GM06990 (cell line): ENCODE measurements at places on chromosomes 7 and 10.

- DNase-seq, result no peak
Observed at GRCh38 chr7:32588657-32589056, 93.4 kb downstream of the AVL9 start.

DNA sequence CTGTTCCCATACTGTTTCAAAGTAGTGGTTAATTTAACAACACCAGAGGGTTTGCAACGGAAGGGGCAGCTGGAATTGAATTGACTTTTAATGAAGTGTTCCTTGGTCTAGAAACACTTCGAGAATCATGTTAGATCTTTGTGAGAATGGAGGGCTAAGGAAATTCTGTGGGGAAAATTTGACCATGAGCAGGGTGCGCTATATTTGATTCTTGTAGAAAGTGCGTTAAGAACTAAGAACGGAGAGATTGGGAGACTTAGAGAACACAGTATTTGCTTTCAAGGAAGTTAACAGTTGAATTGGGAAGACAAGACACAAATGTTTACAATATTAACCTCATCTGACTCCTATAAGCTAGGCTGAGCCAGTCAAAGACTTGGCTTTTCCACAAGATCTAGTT, 1.2 kb downstream of the ZNF212 start:
- DNase-seq, result no peak

DNA sequence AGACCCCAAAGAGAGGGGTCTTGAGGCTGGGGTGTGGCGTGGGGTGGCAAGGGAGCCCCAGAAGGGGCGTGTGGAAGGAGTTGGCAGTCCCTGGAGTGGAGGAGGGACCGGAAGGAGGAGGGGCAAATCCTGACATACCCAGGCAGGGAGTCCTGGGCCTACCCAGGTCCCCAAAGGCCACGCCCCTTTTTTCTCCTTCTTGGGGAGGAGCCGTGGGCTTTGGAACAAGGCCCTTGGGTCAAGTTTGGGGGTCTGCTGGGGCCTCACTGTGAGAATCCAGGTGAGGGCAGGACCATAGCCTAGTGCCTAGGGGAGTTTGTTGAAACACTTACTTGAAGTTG, 1.2 kb upstream of the SMARCD3 start:
- no peak for DNase-seq

DNA sequence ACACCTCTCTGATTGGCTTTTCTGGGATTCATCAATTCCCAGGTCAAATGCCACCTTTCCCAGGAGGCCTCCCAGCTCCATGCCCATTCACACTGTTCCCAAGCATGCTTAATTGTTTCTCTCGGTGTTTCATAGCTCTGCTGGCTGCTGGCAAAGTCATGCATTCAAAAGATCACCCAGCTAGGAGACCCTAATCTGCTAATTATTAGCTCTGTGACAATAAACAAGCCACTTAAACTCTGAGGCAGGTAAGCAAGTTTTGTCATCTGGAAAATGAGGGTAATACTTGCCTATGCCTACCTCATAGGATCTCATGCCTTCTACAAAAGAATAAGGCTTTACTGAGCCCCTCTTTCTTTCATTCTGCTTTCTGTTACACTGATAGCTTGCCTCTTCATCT, 828 bp upstream of the KEL start:
- DNase-seq, result no peak

DNA sequence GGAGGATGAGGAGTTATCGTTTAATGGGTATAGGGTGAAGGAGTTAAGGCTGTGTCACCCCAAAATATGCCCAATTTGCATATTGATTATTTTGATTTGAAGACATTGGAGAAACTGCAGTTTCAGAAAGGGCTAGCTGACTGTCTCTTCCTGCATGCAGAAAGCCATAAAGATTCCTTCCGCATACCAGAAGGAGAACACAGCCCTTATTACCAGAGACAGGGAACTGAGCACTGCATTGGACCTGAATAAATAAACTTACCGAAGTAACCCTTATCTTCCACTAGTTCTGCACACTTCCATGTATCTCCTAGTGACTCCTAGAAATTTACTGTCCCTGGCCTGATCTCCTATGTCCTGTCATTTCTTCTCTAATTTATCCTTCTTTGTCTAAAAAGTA, 821.9 kb upstream of the AUTS2 start:
- DNase-seq, result no peak

DNA sequence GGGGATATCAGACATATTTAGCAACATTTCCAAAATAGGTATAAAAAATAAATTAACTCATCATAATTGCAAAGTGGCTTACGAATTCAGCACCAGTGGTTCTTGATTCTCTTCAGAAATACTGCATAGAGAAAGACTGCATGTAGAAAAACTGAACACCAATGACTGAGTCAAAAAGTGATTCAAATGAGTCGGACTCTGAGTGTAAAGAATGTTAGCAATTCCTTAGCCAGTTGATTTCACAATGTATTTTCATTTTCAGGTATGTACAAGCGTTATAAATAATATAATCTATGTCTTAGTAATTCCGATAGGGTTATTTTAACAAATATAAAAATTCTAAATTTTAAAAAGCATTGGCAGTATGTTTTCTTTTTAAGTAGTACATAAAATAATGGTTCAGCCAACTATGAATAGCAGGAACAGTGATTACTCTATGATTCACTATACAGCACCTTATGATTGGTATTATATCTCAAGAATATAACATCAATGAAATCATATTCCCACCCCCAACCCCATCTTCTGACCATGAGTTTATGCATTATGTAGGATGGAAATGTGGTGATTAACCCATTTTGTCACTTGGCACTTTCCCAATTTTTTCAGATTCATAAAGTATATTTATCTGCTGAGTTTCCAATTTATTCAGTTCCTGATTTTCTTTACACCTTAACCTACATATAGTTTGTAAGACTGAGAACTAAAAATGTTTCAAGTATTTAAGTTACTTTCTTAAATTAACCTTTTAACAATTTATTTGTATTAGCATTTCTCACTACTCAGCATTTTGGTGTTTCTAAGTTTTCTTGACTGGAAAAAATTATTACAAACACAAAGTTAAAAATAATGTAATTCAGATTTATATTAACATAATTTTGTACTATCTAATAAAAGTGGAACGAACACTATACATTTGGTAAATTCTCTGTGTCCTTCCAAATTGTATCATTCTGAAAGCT, 33.9 kb downstream of the DNAJC1 start:
- no peak for DNase-seq

- no peak for DNase-seq
Observed at GRCh38 chr10:113746217-113746957, 5.1 kb upstream of the PLEKHS1 start.

- no peak for DNase-seq
Observed at GRCh38 chr7:90597563-90598253, 1.6 kb downstream of the CDK14 start.

- no peak for DNase-seq
Observed at GRCh38 chr7:51299391-51300133, 17.0 kb downstream of the COBL start.

DNA sequence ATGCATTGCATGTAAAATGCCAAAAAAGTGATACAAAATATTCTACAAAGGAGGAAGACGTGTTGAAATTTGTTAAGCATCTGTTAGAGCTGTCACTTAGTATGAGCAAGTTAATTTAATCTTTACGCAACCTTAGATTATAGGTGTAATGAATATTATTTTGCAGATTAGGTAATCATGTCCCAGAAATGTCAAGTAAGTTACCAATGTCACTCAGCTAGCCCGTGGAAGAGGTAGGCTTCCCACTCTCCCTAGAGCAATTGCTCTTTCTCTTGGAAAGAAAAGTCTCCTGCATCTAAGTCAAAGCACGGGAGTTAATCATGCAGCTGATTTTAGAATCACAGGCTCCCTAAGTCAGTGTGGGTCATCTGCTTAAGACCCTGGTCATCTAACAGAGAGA, 830.4 kb upstream of the IGFBP3 start:
- no peak for DNase-seq

DNA sequence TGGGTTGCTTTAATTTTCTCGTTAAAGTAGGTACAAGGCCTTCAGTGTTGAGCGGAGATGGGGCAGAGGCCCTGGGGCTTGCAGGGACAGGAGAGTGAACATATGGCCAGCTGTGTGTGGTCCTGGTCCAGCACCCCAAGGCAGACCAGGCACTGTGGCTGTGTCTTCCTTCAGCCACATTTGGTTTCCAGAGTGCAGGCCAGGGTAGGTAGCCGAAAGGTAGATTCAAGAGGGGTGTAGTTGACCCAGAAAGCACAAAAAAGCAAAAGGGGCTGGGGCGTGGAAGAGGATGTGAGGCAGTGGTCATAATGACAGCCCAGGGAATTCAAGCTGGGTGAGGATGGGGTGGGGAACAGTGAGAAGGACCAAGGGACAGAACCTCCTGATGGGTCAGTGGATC, 21.3 kb upstream of the CHST15 start:
- DNase-seq, result no peak

DNA sequence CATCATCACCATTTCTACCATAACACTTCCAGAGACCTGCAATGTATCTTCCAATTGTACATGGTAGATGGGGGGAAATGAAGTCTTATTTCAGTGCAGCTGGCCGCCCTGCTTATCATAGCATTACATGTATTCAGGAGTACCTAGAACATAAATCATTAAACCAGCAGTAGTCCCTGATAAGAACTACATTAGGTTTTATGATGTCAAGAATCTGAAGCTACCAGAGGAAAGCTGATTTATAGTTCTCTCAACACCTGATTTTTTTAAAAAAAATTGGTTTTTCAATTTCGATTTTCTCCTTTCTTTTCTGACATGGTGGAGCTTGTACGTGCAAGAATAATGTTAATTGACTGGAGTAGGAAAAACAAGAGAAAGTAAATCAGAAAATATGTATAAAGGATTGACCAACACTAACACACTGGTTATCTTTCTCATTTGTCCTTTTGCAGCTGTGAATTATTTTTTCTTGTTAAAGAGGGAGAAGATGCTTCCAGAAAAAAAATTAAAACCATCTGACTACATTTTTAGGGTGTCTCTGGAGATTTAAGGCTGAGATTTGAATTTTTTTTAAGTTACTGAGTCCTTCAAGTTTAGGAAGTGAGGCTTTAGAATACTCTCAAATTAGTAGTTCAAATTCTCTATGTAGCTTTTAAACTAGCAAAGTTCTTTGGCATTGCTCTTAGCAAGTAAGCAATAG, 59.1 kb downstream of the CSTF2T start:
- no peak for DNase-seq

DNA sequence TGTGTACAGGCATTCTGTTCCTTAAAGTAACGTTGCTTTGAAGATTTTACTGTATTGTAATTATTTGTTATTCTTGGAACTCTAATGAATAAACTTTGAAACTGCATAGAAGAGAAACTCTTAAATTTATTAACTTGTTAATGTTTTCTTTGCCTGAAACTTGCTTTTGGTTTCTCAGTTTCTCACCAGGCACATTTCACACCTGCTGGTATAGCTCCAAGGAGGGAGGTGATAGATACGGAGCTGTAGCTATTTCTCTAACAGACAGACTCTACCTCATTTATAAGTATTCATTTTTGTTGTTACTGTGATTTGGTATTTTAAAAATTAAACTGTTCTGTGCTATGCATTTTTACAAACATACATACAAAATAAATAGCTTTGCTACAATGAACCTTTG, 32.7 kb downstream of the R3HCC1L start:
- DNase-seq, result no peak

- DNase-seq, result no peak
Observed at GRCh38 chr10:3890602-3891352, 105.8 kb upstream of the KLF6 start.

- DNase-seq, result no peak
Observed at GRCh38 chr7:128665057-128665456, 7.0 kb upstream of the GARIN1A start.

DNA sequence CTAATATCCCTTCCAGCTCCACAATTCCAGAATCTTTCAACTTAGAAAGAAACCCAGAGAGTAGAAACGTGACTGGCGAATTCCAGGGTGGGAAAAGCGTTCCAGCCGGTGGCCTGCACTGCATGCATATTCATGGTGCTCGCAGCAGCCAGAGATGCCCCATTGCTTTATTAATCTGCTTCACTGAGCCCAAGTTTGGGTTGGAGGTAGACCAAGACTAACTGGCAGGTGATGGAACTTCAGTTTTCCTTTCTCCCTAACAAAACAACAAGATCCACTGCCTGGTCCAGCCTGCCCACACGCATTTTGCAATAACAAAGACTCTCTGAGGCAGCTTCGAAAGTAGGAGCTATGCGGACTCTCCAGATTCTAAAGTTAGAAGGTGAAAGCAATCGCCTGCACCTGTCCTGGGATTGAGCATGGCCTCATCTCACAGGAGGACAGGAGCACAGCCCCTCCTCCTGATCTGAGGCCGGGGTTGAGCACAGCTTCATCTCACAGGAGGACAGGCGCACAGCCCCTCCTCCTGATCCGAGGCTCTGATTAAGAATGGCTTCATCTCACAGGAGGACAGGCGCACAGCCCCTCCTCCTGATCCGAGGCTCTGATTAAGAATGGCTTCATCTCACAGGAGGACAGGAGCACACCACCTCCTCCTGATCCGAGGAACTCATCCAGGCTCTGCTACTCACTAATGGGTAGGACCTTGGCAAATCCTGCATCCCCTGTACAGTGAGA, 127.8 kb upstream of the LANCL2 start:
- DNase-seq, result no peak

GRCh38 chr7:36965625-36966024, 241.3 kb upstream of the AOAH start:
- DNase-seq, result no peak

GRCh38 chr10:24873281-24873683, 79.1 kb downstream of the PRTFDC1 start:
- DNase-seq, result no peak

- no peak for DNase-seq
Observed at GRCh38 chr7:46494028-46494427, 573.0 kb upstream of the IGFBP3 start.

- DNase-seq, result no peak
Observed at GRCh38 chr7:38223306-38223705, 45.3 kb downstream of the STARD3NL start.

DNA sequence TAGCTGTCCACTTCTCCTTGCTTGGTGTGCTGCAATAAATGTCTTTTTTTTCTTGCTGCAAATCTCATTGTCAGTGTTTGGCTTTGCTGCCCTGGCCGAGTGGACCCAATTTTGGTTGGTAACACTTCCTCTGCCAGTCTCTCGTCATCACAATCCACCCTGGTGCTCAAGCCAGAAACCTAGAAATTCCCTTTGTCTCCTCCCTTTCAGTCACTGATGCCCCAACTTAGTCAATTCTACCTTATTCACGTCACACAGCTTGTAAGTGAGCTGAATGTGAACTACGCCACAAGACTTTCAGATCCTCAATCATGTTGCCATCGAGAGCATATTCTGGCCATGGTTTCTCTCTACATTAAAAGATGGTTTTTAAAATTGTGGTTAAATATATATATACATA, 13.0 kb upstream of the FRA10AC1 start:
- DNase-seq, result peak; percentile 60

- DNase-seq, result no peak
Observed at GRCh38 chr7:128935342-128935730, 2.4 kb upstream of the IRF5 start.

GRCh38 chr7:128112781-128113221, 81.6 kb upstream of the LRRC4 start:
- no peak for DNase-seq
